ENCODE measurements at places on chromosomes 11 and 22.

DNA sequence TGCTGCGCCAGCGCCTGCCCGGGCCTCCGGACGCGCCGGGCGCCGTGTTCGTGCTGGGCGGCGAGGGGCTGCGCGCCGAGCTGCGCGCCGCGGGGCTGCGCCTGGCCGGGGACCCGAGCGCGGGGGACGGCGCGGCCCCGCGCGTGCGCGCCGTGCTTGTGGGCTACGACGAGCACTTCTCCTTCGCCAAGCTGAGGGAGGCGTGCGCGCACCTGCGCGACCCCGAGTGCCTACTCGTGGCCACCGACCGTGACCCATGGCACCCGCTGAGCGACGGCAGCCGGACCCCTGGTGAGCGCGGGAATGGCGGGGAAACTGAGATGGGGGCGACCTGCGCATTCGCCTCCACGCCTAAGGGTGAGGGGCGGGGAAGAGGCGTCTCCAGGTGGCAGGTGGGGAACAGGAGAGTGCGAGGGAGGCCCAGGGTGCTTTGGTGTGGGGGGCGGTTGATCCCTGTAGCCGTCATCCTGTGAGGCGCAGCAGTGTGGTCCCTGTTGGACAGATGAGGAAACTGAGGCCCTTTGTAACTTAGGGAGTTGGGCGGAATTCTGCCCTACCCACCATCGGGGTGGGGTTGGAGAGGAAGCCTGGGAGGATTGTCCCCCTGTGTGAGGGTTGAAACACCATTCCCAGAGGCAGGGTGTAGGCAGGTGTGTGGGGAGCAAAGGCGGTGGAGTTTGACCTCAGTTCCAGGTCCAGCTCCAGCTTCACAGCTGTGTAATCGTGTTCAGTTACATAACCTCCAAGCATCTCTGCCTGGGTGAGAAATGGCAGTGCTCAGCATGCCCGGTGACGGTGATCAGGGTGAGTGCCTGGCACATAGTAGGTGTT, 758 bp downstream of the PDXP start:
- peak; percentile 46 for DNase-seq

GRCh38 chr11:19059833-19060232, 684 bp downstream of the MRGPRX2 start:
- DNase-seq, result no peak

- DNase-seq, result peak; percentile 84
Observed at GRCh38 chr11:120344302-120345004, 8.2 kb downstream of the ARHGEF12 start.

GRCh38 chr11:22561283-22561682, 64.3 kb downstream of the FANCF start:
- DNase-seq, result no peak

GRCh38 chr11:45658292-45658991, 7.0 kb downstream of the CHST1 start:
- DNase-seq, result no peak

DNA sequence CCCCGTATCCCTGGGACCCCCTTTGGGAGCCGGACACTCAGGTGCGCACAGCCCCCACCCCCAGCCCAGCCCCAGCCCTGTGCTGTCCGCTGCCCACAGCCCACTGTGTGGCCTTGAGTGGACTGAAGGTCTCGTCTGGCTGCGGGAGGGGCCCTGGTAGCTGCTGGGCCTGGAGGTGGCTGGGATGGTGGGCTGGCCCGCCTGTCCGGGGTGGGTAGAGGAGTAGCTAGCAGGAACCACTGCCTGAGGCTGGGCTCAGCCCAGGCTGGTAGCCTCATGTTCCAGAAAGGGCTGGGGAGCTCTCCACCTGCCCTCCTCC, 4.6 kb upstream of the MUC6 start:
- DNase-seq, result no peak

GRCh38 chr22:49433717-49434611, 393.7 kb downstream of the BRD1 start:
- no peak for DNase-seq

GRCh38 chr11:116309446-116309845, 463.3 kb downstream of the BUD13 start:
- no peak for DNase-seq

DNA sequence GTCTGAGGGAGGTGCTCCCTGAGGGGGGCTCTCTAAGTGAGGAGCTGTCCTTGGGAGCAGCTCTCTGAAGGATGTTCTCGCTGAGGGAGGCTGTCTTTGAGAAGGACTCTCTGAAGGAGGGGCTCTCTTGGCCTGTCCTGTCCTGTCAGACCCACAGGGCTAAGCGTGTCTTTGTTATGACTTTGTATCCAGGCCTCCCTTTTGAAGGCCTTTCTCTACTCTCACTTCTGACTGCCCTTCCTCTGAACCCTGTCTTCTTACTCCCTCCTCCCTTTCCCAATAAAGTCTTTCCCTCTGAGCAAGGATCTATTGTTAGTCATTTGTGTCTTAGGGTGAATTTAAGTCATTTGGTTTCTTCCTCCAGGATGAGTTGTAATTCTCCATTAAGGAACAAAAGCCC, 330.1 kb upstream of the PLET1 start:
- no peak for DNase-seq

DNA sequence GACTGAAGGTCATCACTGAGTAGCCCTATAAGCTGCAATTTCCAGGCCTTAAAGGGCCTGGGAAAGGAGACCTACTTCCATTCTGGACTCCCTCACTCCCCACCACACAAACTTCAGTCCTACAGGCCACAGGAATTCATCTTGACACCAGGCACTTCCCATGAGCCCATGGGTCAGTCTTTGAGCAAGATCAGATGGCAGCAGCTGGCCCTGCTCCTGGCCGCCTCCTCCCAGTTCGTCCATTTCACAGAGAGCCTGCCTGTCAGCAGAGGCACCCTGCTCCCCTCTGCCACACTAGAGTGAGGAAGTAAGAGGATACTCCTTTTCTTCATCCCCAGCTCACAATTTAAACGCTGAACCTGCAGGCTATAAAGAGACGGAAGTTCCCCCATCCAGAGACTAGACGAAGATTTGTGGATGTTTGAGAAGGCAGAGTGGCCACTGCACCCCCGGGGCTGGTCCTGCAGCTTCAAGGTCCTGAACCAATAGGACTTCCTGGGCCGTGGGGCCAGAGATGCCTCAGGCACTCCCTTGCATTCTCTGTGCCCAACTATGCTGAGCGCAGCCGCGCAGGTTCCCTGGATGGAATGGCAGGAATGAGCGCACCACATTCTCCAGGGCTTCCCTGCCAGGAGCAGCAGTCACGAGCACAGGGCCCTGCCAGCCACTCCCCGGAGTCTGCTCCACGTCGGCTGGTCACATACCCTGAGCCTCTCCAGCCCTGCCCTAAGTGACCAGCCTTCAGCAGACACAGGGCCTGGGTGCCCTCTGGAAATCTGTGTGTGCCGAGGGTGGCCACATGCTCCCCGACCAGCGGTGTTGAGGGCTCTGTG, 33.5 kb upstream of the BID start:
- no peak for DNase-seq

- no peak for DNase-seq
Observed at GRCh38 chr11:73916435-73916834, 34.4 kb upstream of the DNAJB13 start.

DNA sequence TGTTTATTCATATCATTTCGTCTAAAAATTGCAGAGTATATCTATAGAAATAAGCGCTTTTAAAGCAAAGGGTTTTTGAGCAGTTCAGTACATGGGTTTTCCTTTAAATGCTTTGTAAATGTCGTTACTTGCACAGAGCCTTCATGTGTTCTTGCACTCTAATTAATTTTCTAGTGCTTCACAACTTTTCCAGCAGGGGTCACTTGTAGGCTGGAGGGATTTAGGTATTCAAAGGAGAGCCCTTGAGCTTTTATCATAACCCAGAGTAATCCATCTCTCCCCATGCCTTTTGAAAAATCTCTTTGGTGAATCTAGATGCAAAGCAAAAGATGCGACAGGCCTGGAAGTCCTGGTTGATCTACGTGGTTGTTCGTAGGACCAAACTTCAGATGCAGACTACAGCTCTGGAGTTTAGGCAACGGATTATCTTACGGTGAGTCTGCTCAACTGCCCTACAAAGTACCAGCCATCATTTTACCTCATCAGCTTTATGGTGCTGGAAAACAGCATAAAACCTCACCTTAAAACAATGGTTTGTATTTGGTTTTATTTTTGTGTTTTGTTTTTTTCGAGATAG, 60.4 kb downstream of the SFI1 start:
- DNase-seq, result peak; percentile 56

- DNase-seq, result no peak
Observed at GRCh38 chr11:78767027-78767932, 192.6 kb upstream of the NARS2 start.

DNA sequence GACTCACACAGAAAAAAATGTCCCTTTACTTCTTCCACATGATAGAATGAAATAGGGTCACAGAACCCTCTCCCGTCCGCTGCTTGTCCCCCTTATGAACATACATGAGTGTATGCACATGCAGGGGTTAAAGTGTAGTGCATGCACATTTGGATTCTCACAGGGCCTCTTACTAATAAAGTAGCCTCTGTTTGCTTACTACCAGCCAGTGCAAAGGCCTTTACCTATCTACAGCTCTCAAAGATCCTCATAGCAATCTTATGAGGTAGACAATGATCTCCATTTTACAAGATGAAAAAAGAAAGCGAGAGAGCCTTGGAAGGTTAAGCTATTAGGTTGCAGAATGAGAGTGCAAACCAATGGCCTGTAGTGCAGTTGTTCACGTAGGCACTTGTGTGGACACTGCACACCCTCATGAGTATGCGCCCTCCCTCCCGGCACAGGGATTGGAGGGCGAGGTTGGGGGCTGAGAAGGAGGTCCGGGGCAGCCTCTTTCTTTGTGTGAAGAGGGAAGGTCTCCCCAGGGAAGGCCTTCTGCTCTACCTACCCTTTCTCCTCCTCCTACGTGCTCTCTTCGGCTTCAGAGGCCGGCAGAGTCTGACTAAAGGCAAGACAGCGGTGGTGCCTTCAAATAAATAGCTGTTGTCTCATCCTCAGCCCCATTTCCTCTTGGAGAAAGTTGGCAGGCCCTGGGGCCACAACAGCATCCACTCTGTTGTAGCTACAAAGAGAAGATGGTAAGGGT, 91.3 kb downstream of the CEP164 start:
- DNase-seq, result no peak
